CD4-positive, alpha-beta T cell (primary cell): ENCODE measurements at places on chromosomes 1 and 21.

DNA sequence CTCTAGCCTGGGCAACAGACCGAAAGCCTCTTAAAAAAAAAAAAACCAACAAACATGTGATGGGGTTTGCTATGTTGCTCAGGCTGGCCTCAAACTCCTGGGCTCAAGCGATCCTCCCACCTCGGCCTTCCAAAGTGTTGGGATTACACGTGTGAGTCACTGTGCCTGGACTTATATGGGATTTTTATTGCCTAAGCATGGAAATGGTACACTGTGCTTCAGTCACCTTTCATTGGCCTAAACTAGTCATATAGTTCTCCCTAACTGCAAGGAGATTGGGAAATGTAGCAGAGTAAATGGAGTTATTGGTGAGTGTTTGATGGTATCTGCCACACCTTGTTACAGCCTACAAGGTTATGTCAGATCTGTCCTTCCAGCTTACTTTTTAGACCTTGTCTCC lies 17.2 kb upstream of the MEF2D start:
- DNase-seq: no peak

DNA sequence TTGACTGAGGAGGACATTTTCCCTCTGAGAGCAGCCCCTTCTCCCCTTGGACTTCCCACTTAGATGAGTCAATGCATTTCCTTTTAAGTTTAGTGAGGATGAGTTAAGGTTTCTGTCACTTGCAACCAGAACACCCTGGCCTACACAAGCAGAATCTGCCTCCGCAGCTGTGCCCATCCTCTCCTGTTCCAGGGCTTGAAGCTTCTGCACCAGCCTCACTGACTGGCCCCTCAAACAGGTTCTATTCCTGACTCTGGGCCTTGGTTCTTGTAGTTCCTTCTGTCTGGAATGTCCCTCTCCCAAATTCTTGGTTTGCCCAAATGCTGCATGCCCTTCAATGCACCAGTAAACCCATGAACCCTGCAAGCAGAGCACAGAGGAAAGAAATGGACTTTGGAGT lies 394.4 kb downstream of the PTPRU start:
- no peak for DNase-seq

- no peak for DNase-seq
Measured at GRCh38 chr1:115594600-115594999, 47.2 kb upstream of the VANGL1 start.

DNA sequence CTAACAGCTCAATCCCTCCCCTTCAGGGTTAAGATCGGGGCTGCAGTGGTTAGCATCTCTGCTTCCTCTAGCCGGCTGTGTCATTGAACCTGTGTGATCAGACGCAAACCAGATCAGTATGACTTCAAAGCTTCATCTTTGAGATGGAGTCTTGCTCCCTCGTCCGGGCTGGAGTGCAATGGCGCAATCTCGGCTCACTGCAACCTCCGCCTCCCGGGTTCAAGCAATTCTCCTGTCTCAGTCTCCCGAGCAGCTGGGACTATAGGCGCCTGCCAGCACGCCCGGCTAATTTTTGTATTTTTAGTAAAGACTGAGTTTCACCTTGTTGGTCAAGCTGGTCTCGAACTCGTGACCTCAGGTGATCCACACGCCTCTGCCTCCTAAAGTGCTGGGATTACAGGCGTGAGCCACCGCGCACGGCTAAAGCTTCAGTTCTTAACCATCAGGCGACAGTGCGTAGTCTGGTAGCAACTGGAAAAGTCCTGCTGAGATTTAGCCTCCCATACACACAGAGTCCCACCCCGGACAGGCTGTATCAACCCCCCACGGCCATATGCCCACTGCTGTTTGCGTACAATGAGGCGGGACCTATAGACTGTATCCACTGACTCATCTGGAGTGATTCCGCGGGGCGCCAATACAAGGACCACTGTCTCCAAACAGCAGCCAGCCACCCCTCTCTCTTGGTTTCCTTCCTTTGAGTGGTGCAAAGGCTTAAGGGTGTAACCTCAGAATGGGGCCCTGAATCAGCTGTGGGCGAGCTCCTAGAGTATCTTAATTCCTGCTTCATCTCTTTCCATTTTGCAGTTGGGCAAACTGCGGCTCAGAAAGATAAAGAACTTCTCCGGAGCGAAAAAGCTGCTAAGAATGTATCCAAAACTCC lies 23.3 kb downstream of the CELA3A start:
- DNase-seq: peak; percentile 61

DNA sequence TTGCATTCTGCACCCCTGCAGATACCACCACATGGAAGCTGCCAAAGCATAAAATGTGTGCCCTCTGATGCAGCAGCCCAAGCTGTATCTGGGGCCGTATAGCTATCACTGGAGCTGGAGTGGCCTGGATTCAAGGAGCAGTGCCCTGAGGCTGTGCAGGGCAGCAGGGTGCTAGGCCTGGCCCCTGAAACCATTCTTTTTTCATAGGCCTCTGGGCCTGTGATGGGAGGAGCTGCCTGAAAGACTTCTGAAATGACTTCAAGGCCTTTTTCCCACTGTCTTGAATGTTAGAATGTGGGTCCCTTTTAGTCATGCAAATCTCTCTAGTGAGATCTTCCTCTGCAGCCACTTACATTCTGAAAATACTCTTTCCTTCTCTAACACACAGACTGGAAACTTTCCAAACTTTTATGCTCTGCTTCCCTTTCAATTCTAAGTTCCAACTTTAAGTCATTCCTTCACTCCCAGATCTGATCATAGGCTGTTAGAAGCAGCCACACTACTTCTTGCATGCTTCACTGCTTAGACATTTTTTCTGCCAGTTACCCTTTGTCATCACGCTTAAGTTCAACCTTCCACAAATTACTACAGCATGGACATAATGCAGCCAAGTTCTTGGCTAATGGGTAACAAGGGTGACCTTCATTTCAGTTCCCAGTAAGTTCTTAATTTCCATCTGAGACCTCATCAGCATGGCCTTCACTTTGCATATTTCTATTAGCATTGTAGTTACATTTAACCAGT lies 42.4 kb downstream of the DRAM2 start:
- no peak for DNase-seq

DNA sequence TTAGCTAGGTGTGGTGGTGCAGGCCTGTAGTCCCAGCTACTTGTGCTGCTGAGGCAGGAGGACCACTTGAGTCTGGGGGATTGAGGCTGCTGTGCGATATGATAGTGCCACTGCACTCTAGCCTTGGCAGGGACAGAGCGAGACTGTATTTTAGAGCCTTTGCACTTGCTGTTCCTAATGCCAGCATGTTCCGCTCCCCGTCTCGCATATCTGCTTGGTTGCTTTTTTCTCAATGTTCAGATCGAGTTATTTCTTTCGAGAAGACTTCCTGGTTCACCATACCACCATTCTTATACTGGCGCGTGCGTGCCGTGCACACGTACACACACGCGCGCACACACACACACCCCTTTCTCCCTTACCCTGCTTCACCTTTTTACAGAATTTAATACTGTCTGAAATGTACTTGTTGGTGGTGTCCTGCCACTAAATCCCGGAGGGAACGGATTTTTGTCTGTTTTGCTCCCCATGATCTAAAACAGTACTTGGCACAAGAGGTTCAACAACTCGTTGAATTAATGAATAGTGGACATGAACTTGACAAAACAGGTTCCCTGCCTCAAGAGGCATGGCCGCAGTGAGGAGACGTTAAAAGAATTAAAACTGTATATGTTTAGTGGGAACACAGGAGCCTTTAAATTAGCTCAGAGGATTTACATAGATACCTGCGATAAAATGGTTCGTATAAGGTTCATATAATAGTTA lies 1.1 kb upstream of the RPRD2 start:
- DNase-seq: no peak

DNA sequence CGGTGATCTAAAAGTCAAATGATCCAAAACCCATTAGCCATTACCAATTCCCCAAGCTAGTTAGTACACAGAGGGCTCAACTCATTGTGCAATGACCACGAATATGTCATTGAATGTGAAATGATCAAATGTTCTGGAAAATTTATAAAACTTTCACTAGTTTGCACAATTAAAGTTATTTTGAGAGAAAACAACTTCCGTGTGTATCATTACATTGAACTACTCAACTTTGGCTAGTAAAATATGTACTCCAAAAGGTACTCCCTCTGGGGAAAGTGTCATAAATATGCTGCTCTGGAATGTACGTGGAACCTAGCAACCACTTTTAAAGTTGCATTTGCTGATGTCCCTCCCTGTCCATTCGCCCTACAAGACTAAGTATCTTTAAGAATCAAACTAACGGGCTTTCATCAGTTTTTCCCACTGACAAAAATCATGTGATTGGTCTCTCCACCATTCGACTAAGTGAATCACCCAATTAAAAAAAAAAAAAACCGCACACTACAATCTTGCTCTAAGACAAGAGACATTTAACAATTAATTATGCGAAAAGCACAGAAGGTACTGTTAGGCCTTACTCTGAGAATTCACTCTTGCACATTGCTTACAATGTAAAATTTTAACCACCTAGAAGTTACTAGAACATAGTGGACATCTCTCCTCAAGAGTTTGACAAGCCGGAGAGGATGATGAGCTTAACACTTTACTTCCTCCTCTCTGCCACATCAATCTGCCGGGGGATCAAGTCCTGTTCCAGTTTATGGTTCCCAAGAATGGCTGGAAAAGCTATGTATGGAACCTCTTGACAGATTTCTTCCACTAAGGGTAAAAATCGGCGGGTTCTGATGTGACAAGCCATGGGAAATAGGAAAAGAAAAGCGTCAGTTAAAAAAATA lies 1.2 kb downstream of the ACBD3 start:
- DNase-seq: no peak

DNA sequence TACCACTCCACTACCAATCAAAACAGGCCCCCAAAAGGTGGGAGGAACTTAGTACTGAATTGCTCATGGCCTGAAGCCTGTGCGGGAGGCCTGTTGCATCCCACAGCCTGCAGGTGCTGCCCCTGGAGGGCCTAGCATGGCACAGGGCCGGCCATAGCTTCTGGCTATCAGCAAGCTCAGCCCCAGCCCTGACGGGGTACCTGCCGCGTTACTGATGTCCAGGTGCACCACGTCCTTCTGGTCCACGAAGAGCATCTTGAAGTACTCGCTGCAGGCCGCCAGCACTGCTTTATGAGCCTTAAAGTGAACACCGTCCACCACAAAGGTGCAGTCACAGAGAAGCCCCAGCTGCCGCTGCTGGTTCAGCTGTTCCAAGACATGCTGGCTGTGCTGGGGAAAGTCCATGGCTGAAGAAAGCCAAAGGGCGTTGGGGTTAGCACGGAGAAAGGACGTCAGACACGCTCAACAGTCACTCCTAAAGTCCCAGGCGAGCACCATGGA lies 27.8 kb downstream of the ZBTB17 start:
- DNase-seq: no peak

DNA sequence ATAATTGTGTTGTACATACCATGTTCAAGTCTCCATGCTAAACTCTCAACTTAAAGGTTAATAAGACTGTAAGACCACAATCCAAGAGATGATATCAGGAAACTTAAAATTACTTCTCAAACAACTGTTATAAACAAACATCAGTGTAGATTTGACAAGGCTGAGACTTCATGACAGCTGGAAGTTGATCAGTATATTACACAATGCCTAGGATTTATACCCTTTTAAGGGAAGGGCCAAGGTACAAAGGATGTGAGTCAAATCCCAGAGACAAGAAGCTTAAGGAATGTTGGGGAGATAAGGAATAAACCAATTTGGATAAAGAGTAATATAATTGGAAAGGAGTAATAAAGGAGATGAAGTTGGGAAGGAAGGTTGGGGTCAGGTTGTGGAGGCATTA lies 98.8 kb downstream of the LBR start:
- no peak for DNase-seq

GRCh38 chr1:236851871-236852270 lies 56.8 kb downstream of the MTR start:
- no peak for DNase-seq

GRCh38 chr21:28899744-28900143 lies 92.9 kb downstream of the LTN1 start:
- no peak for DNase-seq

DNA sequence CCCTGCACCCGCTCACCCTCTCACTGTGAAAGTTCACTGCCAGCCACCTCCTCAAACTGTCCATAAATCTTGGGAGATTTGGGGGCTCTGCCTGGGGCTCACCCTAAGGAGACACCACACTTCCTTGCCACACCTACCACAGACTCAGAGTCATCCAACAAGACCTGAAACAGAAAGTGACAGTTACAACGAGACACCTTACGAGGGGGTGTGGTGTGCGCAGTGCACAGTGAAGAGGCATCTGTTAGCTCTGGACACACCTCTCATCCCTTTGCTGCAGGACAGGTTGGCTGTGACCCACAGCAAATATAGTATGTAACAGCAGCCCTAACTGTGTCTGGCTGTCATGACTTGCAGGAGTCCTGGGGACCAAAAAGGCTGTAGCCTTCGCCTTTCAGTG lies 190.2 kb downstream of the NR5A2 start:
- DNase-seq: no peak

DNA sequence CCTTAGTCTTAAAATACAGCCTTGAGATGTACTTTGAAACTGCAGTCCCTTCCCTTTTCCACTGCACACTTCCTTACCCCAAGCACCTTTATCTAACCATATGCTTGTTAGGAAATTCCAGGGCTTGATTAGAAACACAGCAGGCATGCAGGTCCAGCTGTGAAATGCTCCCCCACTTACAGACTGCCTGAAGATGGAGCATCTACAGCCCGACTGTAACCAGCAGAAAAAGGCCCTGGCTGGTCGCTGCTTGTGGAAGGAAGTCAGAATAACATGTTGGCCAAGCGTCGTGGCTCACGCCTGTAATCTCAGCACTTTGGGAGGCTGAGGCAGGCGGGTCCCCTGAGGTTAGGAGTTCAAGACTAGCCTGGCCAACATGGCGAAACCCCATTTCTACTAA lies 37.2 kb downstream of the VN1R5 start:
- DNase-seq: no peak

DNA sequence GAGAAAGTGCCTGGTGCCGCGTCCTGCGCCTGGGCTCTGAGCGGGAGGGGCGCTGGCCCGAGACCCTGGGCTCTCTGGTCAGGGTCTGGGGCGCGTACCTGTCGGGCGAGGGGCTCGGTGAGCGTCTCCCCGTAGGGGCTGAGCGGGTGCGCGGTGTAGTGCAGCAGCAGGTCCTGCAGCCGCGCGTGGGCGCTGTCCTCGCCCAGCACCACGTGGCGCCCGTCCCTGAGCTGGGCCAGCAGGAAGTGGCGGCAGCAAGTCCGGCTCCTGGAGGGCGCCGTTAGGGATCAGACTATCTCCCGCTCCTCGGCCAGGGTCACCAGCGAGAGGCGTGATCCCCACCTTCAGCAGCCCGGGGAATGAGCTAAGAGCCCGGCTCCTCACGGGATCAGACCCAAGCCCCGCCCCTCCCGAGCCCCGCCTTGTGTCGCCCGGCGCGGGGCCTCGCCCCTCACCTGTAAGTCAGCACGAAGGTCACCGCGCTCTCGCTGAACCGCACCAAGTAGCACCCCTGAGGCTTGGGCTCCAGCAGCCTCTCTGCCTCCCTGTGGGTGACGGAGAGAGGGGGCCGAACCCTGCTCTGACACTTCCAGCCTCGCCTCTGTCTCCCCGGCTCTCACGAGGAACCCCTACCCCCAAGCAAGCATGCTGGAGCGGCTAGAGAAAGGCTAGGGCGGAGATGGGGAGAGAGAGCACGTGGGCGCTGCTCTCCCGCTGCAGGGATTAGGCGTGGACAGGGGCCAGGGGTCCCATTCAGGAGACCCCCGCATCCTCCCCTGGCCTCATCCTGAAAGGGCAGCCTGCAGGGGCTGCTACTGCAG lies 2.7 kb downstream of the SH2D2A start:
- peak; percentile 59 for DNase-seq

- DNase-seq: no peak
Measured at GRCh38 chr1:169572187-169572586, 14.1 kb downstream of the F5 start.

GRCh38 chr1:53043271-53043670 lies 18.7 kb upstream of the PODN start:
- DNase-seq: no peak
